ENCODE measurements at places on chromosomes 11 and 22.

GRCh38 chr11:28529540-28530410 is 421.6 kb downstream of the METTL15 start:
- peak; percentile 70 for DNase-seq

GRCh38 chr11:101825531-101825930 is 89.3 kb upstream of the CEP126 start:
- no peak for DNase-seq

DNA sequence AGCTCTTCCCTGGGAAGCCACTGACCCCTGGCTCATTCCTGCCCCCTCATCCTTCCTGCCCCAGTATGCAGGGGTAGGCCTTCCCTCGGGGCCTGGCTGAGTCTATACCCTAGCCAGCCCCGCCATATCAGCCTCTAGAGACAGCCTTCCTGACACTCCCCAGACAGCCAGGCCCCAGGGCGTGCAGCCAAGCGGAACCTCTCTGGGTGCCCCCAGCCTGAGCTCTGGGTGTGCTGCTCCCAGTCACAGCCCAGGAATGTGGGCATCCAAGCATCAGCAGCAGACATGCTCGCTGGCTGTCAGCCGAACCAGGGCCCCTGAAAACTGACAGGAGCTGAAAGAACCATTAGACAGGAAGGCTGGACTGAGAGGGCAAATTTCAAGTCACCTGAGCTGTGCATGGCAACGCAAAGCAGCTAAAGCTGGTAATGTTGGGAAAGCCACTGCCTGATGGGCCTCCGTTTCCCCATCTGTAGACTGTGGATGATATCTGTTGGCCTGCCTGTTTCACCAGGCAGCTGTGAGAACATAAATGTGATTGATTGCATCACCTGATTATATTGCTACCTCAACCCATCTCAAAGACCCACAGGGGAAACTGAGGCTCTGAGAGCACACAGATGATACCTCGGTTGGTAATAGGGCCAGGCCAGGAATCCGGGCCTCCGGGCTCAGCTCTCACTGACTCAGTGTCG is 93.2 kb downstream of the LRRC32 start:
- DNase-seq: peak; percentile 90

DNA sequence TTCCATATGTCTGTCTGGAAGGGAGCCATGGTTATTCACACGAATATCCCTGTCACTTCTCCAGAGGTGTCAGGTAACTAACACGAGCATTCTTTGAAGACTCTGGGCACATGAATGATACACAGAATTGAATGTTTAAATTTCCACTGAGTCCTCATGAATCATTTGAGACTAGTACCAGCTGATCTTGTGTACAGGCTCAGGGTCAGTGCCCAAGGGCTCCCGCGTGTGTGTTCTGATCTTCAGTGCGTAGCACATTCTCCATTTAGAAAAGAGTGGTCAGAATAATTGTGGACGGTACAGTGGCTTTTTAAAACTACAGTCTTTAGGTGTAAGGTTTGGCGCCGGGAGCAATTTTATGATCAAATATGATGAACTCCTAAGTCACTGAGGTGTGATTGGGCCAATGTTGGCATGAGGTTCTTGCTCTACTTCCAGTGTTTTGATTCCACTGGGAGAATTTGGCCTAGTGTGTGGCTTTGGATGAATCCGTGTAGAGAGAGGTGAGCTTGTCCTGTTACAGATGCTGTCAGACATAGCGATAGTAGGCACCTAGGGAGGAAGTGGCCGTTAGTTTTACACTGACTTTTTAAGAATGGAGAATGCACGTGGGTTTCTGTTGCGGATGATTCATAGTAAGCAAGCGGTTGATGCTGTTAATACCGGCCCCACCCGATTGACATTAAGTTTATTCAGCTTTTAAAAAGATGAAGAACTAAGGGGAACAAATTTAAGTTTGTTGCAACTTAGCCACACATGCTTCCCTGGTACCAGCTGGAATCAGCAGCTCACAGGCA is 22.2 kb downstream of the NUP50 start:
- DNase-seq: no peak

GRCh38 chr11:17915500-17916143 is 97.2 kb downstream of the SERGEF start:
- DNase-seq: no peak

- DNase-seq: no peak
These were observed 16.7 kb upstream of the MYEOV start for GRCh38 chr11:69277074-69277809.

- no peak for DNase-seq
These were observed 62.6 kb upstream of the OLFML1 start for GRCh38 chr11:7422544-7423331.

- DNase-seq: peak; percentile 49
These were observed 236.5 kb downstream of the NTM start for GRCh38 chr11:131606811-131607335.

DNA sequence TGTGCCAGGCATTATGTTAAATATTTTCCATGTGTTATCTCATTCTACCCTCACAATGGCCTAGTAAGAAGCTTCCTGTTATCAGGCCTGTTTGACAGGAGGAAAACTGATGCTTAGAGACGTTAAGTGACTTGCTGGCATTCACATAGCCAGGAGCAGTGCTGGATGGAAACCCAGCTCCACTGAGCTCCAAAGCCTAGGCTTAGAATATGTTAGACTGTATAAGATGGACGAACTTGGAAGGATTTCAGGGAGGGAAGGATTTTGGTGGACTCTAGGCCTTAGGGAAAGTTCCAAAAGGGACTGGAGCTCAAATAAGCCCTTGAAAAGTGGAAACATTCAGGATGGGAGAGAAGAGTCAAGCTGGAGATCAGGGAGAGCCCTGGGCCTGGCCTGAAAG is 2.1 kb downstream of the CD44 start:
- DNase-seq: no peak

- no peak for DNase-seq
These were observed 14.7 kb downstream of the SWAP70 start for GRCh38 chr11:9678576-9678975.

DNA sequence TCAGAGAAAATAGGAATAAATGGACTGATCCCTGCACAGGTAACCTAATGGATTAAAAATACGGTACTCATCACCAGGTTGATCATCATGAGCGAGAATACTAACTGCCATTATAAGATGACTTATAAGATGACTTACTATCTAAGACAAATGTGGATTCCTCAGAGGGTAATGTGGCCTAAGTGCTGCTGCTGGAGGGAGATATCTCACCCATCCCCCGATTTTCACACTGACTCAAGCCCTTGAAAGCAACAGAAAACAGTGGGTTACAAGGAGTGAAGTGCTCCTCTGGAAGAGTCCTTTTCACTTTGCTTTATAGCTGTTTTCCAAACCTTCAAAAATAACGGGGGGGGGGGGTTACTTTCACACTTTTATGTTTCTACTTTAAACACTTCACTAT is 920 bp downstream of the TMEM218 start:
- no peak for DNase-seq

- no peak for DNase-seq
These were observed 8.9 kb downstream of the MRTFA start for GRCh38 chr22:40627612-40628011.

DNA sequence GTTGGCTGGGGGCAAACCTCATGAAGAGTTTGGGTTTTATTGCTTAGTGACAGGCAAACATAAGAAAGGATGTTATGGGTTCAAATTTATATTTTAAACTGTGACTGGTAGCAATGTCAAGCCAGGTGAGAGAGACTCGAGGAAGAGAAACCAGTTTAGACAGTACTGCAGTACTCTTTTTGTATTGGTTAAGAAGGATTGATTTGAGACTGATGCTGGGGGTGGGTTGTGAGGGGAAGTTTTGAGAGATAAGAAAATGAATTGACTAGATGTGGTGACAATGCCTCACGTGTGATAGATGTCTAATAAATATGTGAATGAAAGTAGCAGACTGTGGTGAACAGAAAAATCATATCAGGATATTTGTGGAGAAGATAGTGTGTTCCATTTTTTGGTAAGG is 142.4 kb downstream of the DDX10 start:
- no peak for DNase-seq

DNA sequence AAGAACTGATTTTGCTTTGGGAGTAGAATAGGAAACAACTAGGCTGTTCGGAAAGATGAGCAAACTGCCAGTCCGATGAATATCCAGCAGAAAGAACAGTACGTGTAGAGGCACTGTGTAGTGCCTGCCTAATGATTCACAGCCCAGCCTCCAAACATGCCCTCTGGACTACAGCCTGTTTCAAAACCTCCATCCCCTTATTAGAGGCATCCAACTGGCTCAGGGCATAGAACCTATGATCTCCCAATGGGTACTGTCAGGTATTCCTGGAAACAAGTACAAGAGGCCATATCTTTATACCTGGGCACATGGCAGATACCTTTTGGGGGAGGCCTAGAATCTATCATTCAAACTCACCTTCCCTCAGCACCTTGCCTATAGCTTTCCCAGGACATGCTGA is 4.9 kb downstream of the RRP8 start:
- no peak for DNase-seq

- no peak for DNase-seq
These were observed 219.0 kb upstream of the NAV2 start for GRCh38 chr11:19493446-19494213.

All from fibroblast of skin of abdomen (primary cell).